ENCODE measurements at places on chromosomes 4 and X. TPM values are rescaled to one million over a fixed set of nuclear protein-coding genes. Genes with fewer than 3 reads are reported as not detected.
A peak's percentile ranks its signal among the peaks of the same experiment; 100 is the strongest.

The HSFX3 gene
- total RNA-seq, result not detected

The PCDH19 gene
- total RNA-seq, result 0.54 TPM

The RBM3 gene
- 210 TPM for total RNA-seq

The FRAS1 gene
- 20.0 TPM for total RNA-seq

The ZNF674 gene
- total RNA-seq, result 2.8 TPM

The CSN1S1 gene
- total RNA-seq, result not detected

The FSTL5 gene
- total RNA-seq, result not detected

The GRSF1 gene
- 147 TPM for total RNA-seq

DNA sequence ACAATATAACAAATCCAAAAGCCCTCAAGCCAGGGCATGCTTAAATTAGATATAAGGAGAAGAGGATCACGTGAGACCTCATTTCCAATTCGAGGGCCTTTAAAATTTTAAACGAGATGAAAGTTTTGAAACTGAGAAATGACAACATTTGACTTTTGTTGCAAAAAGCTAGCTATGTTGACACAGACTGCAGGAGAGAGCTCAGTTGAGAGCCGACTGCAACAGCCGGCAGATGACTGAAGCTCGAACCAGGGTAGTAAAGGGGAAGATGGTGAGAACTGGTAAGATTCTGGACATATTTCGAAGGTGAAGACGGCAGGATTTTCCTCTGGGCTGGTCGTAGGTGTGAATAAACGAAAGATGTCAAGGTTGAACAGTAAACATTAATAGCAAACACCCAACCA is 773 bp downstream of the PRMT9 start:
- H3K4me1 ChIP-seq, result peaks cover 7% of the 10 kb centered on the region
- H3K4me3 ChIP-seq, result peak overlapping the region; percentile 96
- peak; percentile 73 for DNase-seq
- H3K27me3 ChIP-seq, result no peaks in the 10 kb centered on the region

- no peak overlapping the region for H3K4me3 ChIP-seq
- DNase-seq, result peak; percentile 69
- H3K27ac ChIP-seq, result no peak overlapping the region
- H3K36me3 ChIP-seq, result no peaks in the 10 kb centered on the region
Measured at GRCh38 chr4:677431-678293, 3.3 kb downstream of the MYL5 start.

GRCh38 chr4:166981847-166982246 is 252.4 kb downstream of the SPOCK3 start:
- no peaks in the 10 kb centered on the region for H3K36me3 ChIP-seq
- DNase-seq, result no peak
- H3K4me1 ChIP-seq, result no peaks in the 10 kb centered on the region
- no peak overlapping the region for H3K4me3 ChIP-seq

DNA sequence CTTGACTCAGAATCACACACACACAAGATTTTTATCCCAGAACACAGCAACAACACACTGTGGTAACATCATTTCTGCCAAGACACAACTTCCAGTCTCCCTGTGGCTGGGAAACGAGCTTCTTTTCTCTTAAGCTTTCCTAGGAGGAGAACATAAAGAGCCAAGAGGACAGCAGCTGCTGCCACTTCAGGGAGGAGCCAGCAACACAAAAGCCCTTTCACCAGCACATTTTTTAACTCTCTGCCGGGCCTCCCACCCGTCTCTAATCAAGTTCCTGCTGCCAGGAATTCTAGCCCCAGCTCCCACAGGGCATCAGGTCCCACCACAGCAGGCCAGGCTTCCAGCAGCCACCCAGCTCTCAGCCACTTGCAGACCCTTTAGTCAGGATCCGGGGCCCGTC is 22.4 kb downstream of the FAT1 start:
- H3K27ac ChIP-seq, result peak overlapping the region; percentile 95
- H3K27me3 ChIP-seq, result no peaks in the 10 kb centered on the region
- peak overlapping the region; percentile 51 for H3K4me3 ChIP-seq
- peak; percentile 75 for DNase-seq
- peaks cover 9% of the 10 kb centered on the region for H3K36me3 ChIP-seq

DNA sequence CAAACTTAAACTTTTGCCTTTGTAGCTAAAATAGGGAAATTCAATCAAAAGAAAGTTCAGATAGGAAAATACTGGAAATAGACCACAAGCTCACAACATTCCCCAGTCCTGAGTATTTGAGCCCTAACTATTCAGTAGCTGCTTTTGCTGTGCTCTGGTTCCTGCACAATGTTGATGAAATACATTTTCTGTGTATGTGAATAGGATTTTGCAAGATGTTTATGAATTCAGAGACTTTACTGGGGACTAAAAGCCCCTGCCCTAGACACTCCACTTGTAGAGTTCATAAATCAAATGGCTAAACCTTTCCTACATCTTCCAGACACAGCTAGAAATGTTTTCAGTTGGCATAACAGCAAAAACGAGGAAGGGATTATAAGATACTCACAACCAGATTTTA is 105.9 kb downstream of the FBXO8 start:
- H3K27ac ChIP-seq, result no peak overlapping the region
- no peaks in the 10 kb centered on the region for H3K36me3 ChIP-seq
- no peak for DNase-seq
- H3K4me3 ChIP-seq, result no peak overlapping the region
- no peaks in the 10 kb centered on the region for H3K4me1 ChIP-seq

GRCh38 chr4:150425161-150425560 is 156.8 kb upstream of the MAB21L2 start:
- DNase-seq, result no peak
- no peaks in the 10 kb centered on the region for H3K4me1 ChIP-seq
- no peak overlapping the region for H3K4me3 ChIP-seq
- H3K27ac ChIP-seq, result no peak overlapping the region
- no peaks in the 10 kb centered on the region for H3K36me3 ChIP-seq

DNA sequence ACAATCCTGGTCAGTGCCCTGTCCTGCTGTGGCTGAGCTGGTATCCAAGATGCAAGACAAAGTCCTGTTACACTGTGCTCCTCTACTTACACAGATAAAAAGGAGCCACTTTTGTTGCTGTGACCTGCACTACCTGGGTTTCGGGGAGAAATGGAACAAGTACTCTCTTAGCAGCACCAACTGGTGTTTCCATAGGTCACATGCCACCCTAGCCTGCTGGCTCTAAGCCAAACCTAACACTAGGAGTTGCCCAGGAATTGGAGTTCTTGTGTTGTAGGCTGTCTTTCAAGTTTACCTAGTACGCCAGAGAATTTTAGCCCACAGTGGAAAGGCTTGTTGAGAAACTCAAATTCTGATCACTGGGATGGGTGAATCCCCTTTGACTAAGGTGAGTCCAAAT is 727.4 kb downstream of the FAM133A start:
- no peaks in the 10 kb centered on the region for H3K4me1 ChIP-seq
- H3K27ac ChIP-seq, result no peak overlapping the region
- no peak for DNase-seq
- H3K27me3 ChIP-seq, result no peaks in the 10 kb centered on the region
- H3K4me3 ChIP-seq, result no peak overlapping the region

DNA sequence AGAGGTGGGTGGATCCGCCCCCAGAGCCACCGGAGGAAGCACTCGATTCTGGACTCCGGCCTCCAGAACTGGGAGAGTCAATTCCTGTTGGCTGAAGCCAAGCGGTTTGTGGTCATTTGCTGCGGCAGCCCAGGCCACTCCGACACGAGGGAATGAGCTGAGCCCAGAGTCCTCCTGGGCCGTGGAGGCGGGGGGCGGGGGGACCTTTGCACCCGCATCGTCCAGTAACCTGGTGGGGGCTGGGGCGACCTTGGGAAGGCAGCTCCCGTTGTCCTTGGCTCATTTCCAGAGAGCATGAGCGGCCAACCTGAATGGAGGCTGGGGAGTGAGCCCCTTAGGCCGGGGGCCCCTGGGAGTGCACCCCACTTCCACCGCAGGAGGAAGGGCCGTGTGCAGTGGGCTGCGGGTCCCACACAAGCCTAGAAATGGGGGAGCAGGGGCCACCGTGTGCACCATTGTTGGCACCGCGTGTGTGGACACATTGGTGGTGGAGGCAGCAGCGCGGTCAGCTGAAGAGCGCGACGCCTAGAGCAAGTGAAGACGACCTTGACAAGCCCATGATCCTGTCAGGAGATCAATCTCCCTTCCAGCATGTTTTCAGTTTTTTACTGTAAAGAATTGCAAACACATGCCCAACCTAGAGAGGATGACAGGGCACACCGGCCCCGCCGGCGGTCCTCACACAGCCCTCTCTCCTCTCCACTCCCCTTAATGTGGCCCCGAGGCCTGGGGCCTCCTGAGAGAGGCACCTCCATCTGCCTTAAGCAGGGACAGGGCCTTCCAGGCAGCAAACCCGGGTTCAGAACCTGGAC is 19.9 kb upstream of the DUSP9 start:
- no peaks in the 10 kb centered on the region for H3K27me3 ChIP-seq
- DNase-seq, result no peak
- H3K4me1 ChIP-seq, result no peaks in the 10 kb centered on the region
- no peak overlapping the region for H3K4me3 ChIP-seq
- H3K27ac ChIP-seq, result no peak overlapping the region
- H3K36me3 ChIP-seq, result no peaks in the 10 kb centered on the region

GRCh38 chrX:3468031-3468430 is 121.6 kb upstream of the MXRA5 start:
- no peaks in the 10 kb centered on the region for H3K4me1 ChIP-seq
- H3K36me3 ChIP-seq, result no peaks in the 10 kb centered on the region
- H3K27me3 ChIP-seq, result no peaks in the 10 kb centered on the region
- H3K27ac ChIP-seq, result no peak overlapping the region
- no peak overlapping the region for H3K4me3 ChIP-seq

GRCh38 chrX:24858004-24858746 is 157.6 kb downstream of the ARX start:
- DNase-seq, result peak; percentile 1
- no peak overlapping the region for H3K27ac ChIP-seq
- no peak overlapping the region for H3K4me3 ChIP-seq
- no peaks in the 10 kb centered on the region for H3K36me3 ChIP-seq
- no peaks in the 10 kb centered on the region for H3K27me3 ChIP-seq

- H3K4me1 ChIP-seq, result no peaks in the 10 kb centered on the region
- H3K27me3 ChIP-seq, result no peaks in the 10 kb centered on the region
- DNase-seq, result no peak
- H3K36me3 ChIP-seq, result no peaks in the 10 kb centered on the region
- H3K27ac ChIP-seq, result no peak overlapping the region
Measured at GRCh38 chr4:172245516-172245915, 432.3 kb downstream of the GALNTL6 start.

GRCh38 chr4:76308548-76308947 is 2.0 kb downstream of the STBD1 start:
- H3K27ac ChIP-seq, result no peak overlapping the region
- H3K4me3 ChIP-seq, result no peak overlapping the region
- peaks cover 4% of the 10 kb centered on the region for H3K4me1 ChIP-seq
- no peak for DNase-seq
- H3K36me3 ChIP-seq, result no peaks in the 10 kb centered on the region

DNA sequence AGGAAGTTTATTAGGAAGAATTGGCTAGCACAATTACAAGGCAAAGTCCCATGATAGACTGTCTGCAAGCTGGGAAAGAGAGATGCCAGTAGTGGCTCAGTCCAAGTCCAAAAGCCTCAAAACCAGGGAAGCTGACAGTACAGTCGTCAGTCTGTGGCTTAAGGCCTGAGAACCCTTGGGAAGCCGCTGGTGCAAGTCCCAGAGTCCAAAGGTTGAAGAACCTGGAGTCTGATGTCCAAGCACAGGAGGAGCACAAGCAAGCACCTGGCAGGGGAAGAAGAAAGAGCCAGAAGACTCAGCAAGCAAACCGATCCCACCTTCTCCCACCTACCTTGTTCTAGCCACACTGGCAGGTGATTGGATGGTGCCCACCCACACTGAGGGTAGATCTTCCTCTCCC is 51.3 kb upstream of the TMEM150C start:
- H3K36me3 ChIP-seq, result no peaks in the 10 kb centered on the region
- DNase-seq, result no peak
- H3K4me1 ChIP-seq, result no peaks in the 10 kb centered on the region
